Endodermal cell (in vitro differentiated cells): ENCODE measurements at places on chromosomes 16 and 17.

DNA sequence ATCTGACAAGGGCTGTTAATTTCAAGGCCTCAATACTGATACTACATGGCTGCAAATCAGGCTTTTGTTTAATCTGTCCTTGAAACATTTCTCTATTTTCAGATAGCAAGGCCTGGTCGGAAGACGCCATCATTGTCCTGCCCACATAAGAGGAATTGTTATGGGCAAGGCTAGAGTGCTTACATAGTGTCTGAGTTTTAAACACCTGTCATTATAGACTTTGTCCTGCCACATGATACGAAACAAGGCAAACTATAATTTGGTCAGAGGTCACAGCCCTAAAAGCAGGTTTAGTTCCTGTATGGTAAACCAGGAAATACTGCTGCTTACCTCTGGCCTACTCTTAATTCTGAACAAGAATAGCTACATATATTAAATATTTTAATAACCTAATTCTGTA lies 104.4 kb downstream of the SSH2 start:
- no peak for DNase-seq

DNA sequence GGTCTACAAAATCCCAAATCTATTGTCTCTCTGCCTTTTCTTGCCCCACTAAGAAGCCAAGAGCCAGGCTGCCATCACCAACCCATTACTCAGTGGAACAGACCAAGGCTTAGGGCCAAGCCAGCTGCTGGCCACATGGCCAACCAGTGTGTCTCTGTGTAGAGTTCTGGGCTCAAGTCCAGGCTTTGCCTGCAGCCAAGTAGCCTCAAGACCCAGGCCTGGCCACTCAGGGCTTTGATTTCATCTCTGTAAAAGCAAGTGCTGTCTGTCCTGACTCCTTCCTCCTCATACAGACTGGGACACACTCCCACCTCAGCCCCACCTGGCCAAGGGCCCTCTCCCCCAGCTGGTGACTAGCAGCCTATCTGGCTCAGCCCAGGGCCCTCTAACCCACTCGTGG lies 14.6 kb downstream of the SREBF1 start:
- no peak for DNase-seq

DNA sequence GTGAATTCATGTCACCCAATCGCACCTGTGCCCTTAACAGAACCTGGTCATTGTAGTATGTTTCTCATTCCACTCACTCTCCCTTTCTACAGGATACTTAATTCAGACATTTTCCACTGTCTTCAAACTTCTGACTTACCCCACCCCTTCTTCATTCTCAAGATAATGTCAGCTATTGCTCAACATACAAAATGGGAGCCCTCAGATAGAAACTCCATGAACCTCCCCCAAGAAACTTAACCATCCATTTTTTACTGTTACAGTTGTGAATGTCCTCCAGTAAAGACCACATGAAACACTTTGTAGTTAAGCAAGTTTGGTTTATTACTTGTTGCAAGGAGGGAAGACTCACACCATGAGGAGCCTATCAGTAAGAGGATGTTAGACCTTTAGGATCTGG lies 22.1 kb upstream of the ARHGAP17 start:
- no peak for DNase-seq

GRCh38 chr16:24140730-24141129 lies 115.4 kb upstream of the CACNG3 start:
- DNase-seq, result no peak

DNA sequence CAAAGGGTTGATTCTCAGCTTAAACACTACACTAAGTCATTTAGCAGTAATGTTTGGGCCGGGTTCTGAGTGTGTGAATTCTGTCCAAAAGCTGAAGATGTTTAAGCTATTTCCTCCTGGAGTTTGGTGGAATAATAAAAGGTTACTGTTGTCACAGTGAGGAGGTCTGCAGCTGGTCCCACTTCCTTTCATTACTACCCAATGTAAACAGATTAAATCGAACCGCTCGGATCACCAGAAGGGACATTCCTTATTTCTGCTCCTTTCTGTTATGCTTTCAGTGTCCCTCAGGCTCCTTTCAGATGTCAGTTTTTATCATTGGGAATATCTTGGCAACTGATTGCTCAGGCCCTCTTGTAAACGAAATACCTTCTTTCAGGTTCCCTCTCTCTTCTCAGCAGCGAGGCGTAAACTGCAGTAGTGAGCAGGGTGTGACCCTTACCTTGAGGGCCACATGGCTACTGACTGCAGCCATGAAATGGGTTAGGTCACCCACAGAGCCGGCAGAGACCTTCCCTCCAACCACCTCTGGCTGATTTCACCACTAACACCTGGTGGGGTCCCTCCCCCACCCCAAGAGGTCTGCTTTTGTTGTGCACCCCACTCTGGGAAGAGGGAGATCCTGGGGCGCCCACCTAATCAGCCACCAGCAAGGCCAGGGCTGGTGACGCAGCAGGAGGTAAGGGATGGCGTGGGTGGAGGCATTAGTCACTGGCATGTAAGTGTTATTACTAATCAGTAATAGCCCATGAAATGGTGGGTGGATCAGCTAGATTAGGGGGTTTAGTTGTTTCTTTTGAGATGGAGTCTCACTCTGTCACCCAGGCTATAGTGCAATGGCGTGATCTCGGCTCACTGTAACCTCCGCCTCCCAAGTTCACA lies 117.6 kb downstream of the VPS53 start:
- DNase-seq, result no peak

GRCh38 chr17:32917081-32917480 lies 10.9 kb upstream of the TMEM98 start:
- DNase-seq, result no peak

GRCh38 chr16:48138543-48138942 lies 17.2 kb downstream of the ABCC12 start:
- no peak for DNase-seq

- no peak for DNase-seq
Measured at GRCh38 chr16:30976486-30976885, 8.5 kb upstream of the HSD3B7 start.

- DNase-seq, result no peak
Measured at GRCh38 chr16:1581804-1582203, 30.1 kb downstream of the IFT140 start.

- no peak for DNase-seq
Measured at GRCh38 chr17:73052923-73053322, 39.6 kb downstream of the SLC39A11 start.

DNA sequence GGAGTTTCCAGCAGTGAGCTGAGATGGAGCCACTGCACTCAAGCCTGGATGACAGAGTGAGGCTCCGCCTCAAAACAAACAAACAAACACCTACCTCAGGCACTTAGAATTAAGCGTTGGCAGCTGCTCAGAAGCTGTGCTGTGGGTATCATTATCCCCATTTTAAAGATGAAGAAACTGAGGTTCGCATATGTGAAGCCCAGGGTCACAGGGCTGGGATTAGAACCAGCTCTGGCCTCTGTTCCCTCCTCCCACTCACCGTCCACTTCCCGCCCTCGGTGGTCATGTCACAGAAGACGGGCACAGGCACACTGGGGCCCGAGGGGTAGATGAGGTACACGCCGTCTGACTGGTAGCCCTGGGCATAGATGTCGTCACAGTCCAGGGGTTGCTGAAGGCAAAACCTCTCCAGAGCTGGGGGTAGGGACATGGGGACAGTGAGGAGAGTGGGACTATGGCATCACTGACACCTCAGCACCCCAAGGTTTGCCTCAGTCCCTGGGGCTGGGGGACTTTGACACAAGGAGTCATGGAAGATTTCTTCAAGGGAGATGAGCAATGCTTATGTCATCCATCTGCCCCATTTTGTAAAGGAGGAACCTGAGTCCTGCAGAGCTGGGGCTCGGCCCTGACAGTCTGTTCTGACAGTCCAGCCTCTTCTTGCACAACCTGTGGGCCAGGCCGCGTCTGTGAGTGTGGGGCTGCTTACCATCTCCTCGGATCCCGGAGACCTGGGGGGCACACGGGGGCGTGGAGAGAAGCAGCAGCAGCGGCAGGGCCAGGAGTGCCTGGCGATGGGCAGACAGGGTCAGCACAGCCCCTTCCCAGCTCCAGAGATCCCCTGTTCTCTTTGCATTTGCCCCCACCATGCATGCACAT lies 700 bp downstream of the MFAP4 start:
- DNase-seq, result peak; percentile 79

DNA sequence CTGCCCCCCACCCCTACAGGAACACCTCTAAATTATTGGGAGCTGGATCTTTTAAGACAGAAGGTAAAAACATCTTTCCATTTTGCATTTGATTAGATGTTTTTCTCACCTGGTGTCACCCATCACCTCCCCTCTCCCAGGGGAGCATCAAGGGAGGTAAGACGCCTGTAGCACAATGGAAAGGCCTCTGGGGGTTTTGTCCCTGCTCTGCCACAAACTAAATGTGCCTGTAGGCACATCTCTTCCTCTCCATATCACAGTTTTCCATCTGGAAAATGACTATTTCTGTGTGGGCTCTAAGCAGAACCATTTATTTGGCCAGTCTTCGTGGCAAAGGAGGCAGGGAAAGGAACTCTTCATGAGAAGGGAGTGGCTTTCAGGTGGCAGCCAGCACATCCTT lies 76.6 kb downstream of the GNAO1 start:
- DNase-seq, result no peak

DNA sequence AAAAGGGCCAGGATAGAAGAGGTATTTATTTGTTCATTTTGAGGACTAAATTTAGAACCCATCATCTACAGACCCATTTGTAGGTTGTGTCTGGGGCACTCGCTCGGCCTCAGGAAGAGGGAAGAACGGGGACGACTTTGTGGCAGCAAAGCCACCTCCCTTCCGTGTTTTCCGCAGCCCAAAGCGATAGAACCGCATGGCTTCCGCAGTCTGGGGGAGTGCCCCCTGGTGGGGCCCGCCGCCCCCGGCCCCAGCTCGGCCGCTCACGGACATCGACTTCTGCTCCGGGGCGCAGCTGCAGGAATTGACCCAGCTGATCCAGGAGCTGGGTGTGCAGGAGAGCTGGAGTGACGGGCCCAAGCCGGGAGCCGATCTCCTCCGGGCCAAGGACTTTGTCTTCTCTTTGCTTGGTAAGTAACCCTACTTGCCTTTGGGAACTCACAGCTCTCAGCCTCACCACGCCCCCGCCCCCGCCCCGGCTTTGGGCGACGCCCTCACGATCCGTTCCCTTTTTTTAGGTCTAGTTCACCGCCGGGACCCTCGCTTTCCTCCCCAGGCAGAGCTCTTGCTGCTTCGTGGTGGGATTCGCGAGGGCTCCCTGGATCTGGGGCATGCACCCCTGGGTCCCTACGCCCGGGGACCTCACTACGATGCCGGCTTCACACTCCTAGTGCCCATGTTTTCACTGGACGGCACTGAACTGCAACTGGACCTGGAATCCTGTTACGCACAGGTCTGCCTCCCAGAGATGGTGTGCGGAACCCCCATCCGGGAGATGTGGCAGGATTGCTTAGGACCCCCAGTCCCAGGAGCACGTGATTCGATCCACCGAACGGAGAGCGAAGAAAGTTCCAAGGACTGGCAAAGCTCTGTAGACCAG lies 681 bp downstream of the TMEM102 start:
- peak; percentile 94 for DNase-seq

DNA sequence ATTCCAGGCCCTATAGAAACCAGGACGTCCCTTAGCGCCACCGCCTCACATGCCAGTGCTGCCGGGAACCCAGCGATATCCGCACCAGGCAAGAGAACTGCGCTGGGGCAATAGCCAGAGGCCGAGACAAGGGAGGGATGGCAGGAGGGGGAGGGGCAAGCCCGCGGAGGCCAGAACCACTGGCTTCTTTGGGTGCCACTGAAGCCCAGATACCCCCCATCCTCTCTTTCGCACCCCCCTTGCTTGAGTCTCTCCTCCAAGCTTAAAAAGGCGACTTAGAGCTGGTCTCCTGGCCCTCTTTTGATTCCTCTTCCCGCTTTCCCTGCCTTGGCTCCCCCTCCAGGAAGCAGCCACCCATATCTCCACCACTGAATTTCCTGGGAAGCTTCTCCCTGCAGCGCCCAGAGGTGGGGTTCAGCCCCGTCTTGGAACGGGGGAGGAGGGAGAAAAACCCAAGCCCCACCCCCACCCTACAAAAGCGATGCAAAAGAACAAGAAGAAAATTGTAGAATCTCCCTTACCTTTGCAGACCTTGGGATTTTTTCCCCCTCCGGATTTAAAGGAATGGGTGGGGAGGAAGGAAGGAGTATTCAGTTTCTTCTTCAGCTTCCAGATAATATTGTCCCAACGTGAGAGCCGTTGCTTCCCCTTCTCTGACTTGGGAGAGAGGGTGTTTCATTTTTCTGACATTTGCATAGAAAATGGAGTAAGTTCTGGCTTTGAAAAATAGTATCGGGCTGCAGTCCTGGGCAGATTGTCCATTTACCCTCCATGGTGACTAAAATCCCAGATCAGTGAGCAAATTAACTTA lies 622 bp downstream of the HOXB6 start:
- DNase-seq, result peak; percentile 82

DNA sequence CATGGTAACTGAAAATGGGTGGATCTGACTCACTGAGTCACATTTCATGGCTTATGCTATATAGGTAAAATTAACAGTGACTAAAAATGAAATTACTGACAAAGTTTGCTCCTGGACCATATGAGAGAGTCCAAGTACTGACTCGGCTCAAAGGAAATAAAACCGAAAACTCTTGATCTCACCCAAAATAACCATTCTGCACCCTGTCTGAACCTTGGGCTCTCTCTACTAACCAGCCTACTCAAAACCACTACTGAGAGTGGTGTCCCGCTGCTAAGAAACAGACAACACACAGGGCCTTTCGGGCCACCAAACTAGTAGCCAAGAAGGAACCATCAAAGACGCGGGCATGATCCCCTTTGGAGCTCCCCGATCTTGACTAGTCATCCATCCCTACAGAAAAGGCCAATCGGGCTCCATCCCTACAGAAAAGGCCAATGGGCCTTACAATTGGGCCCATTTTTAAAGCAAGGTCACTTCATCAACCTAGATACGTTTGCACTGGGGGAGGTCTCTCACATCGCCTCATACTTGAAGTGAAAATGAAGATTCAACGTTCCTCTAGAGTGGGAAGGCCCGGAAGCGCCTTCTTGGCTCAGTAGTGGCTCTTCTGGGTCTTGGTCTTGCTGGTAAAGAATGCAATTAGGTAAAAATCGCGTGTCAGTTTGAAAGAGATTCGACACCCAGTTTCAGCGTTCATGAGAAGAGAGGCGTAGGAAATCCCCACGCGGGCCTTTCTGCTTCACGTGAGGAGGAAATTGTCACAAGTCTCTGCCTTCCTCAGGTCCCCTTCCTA lies 720 bp upstream of the ZPBP2 start:
- no peak for DNase-seq

DNA sequence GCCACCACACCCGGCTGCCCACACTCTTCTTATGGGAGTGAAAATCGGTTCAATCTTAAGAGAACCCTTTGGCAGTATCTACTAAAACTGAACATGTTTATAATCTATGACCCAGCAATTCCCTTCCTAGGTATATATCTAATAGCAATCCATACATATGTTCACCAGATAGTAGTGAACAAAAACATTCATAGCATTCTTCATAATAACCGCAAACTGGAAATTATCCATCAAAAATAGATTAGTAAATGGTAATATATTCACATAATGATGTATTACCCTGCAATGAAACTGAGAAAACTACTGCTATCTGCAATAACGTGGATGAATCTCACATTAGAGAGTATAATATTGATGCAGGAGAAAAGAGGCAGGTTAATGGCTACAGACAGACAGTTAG lies 23.1 kb downstream of the COPRS start:
- no peak for DNase-seq

DNA sequence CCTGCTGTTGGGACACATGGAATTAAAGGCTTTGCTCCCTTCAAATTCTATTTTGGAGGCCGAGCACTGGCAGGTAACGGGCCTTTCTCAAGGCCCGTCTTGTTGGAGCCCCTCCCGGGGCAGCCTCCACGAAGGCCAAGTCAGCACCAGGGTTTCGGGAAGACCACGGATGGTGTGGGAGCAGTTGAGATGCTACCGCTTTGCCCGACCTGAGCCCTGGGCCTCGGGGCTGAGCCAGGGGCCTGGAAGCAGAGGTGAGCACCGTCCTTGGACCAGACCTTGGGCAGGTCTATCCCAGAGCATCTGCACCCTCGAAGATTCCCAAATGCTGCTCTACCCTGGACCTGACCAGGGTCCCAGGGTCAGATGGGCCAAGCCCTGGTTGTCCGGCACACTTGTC lies 23.0 kb downstream of the C17orf100 start:
- DNase-seq, result no peak
